ENCODE measurements at places on chromosomes 6 and 20. TPM values are rescaled to one million over a fixed set of nuclear protein-coding genes. Genes with fewer than 3 reads are reported as not detected.

DNA sequence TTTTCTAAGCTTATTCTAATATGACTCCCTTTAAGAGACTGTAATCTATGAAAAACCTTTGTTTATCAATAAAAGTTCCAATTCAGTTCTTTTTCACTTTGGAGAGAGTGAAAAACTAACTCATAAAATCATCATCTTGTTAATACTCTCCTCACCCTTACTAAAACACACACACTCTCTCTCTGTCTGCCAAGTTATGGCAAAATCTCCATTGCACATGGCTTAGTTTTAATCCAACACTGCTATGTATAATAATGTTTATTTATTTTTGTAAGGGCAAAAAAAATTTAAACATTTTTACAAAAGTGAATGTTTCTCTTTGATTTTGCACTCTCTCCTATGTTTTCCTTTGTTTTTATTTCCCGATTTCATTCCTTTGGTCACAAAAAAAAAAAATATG is 253.2 kb downstream of the BMP7 start:
- no peak for DNase-seq

DNA sequence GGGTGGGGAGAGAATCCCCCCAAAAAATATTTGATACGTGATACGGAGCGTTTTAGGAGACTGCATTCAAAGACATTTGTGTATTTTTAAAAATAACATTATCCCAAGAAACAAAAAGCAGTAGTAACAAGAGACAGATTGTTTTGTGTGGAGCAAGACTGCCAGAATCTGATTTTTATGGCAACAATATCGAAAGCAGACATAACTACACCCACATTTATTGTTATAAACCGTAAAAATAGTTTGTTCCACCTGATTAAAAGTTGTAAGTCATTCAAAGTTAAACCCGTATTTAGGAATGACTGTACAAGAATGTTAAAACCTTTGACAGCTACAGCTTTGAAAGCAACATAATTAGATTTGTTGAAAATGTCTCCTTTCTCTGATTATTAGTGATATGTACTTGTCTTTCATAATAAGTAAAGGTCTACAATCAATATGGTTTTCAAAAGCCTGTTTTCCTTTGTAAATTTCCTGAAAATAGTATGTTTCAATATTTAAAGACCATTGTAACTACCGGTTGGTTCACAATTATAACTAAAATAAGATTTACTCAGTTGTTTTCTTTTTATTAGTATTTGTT is 2.7 kb downstream of the EYA4 start:
- no peak for DNase-seq

GRCh38 chr6:150026976-150027805 is 1.9 kb upstream of the RAET1L start:
- DNase-seq = no peak

GRCh38 chr6:83767033-83767432 is 58.1 kb upstream of the SNAP91 start:
- no peak for DNase-seq

The FITM2 gene
- 7.5 TPM for polyA plus RNA-seq

The SLC26A8 gene
- polyA plus RNA-seq = 0.22 TPM

The SLC25A27 gene
- 22.4 TPM for polyA plus RNA-seq

The ELOVL4 gene
- 2.3 TPM for polyA plus RNA-seq
